ENCODE measurements at places on chromosomes 7 and 10. TPM values are rescaled to one million over a fixed set of nuclear protein-coding genes. Genes with fewer than 3 reads are reported as not detected.
A peak's percentile ranks its signal among the peaks of the same experiment; 100 is the strongest.

DNA sequence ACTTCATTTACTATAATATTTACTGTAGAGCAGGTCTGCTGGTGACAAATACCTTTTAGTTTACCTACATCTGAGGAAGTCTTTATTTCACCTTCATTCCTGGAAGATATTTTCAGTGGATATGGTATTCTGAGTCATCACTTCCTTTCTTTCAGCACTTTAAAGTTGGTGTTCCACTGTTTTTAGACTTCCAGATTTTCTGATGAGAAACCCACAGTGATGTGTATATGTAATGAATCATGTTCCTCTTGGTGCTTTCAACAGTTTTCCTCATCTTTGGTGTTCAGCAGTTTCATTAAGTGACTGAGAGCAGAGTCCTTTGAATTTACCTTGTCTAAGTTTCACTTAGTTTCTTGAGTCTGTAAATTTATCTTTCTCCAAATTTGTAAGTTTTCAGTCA, 36.4 kb downstream of the COPG2 start:
- DNase-seq: peak; percentile 18

GRCh38 chr7:149837564-149838223, 481 bp upstream of the ZNF862 start:
- DNase-seq: no peak

DNA sequence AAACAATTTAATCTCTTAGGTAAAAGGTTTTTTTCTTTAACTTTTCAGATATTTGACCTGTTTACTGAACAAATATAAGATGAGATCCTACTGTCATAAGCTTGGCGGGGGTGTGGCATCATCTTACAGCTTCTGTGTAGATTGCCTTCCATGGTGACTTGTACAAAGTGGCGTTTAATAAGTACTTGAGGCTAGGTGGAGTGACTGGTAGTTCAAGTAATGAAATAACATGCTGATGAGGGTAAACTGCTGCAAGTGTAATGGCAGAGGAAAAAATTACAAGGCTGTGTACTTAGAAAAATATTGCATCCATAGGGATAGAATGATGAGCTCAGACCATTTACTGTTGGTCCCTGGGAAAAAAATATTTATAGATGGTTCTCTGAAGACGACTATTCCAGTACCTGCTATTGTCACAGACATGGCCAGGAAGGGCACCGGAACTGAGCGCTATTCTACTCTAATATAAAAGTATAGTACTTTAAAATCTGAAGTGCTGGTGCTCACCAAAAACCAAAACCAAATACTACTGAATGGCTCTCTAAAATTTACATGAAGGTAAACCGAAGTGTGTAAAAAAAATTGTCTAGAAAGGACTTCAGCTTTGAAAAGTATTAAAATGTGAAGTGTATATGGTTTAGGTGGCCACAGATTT, 42.4 kb downstream of the DNAH11 start:
- DNase-seq: no peak

DNA sequence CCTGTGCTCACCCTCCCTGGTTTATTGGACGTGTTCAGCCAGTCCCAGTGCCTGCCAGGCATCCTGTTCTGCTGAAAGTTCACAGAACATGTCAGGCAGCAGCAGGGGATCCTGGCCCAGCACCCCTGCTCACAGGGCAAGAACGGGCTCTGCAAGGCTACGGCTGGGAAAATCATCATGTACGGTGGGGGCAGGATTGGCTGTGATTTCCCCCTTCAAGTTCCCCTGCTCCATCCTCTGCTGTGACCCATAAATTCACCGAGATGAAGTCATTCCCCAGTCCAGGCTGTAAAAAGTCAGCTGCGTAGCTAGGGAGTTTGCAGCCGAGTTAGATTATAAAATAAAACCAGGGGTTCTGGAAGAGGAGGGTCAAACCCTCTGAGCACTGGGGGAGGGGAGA, 484.1 kb upstream of the ZMIZ1 start:
- DNase-seq: no peak

- no peak for DNase-seq
Observed at GRCh38 chr7:154172236-154172635, 120.0 kb downstream of the DPP6 start.

- DNase-seq: no peak
Observed at GRCh38 chr7:128713794-128714193, 25.4 kb upstream of the CALU start.

GRCh38 chr7:17380736-17381662, 82.5 kb downstream of the AHR start:
- DNase-seq: no peak

- no peak for DNase-seq
Observed at GRCh38 chr10:112524641-112525040, 77.6 kb downstream of the VTI1A start.

DNA sequence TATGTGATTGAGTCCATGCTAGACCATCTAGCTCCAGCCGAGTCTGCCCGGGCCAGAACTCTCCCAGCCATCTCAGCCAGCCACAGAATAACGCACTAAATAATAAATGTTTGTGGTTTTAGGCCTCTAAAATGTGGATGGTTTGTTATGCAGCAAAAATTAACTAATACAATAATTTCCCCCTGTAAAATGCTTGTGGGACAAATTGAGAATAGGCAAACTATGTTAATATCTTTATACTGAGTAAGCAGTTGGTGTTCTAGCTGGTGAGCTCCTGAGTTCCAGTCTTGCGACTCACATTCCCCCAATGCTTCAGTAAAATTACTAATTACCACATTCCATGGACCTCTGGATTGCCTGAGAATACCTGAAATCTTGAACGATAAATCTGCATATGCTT, 316.8 kb upstream of the NFE2L3 start:
- no peak for DNase-seq

DNA sequence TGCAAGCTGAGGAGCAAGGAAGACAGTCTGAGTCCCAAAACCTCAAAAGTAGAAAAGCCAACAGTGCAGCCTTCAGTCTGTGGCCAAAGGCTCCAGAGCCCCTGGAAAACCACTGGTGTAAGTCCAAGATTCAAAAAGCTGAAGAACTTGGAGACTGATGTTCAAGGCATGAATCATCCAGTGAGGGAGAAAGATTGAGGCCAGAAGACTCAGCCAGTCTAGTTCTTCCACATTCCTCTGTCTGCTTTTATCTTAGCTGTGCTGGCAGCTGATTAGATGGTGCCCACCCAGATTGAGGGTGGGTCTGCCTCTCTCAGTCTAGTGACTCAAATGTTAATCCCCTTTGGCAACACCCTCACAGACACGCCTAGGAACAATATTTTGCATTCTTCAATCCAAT, 20.1 kb upstream of the MDFIC start:
- DNase-seq: no peak

GRCh38 chr7:18675579-18675978, 180.0 kb downstream of the HDAC9 start:
- DNase-seq: no peak

DNA sequence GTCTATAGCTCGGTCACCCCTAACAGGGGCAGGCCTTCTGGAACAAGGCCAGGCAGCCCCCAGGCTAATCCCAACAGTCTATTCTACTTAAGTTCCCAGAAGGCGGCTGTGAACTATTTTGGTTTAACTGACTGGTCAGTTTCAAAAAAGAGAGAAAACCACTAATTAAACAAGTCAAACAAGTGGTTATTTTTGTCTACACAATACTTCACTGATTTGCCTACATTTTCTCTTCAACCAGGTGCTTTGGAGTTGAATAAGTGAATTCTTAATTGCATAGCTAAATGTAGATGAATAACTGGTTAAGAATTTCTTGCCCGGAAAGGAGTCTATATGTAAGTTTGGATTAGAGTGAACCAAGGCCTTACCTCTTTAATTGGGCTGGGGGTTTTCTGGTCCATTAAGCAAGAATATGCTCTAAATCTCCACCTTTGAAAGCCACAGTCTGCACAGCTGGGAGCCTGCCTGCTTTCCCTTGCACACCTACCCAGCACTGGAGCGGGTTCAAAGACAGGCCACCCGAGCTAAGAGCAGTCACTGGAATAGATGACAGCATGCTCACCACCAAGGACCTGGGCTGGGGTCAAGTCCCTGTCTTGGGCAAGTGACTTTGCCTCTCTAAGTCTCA, 70.4 kb downstream of the TBXAS1 start:
- DNase-seq: no peak

GRCh38 chr7:41700044-41700471, 2.8 kb downstream of the INHBA start:
- no peak for DNase-seq

GRCh38 chr10:16529853-16530252, 8.2 kb upstream of the C1QL3 start:
- no peak for DNase-seq

Gene ABCA13
- total RNA-seq: 0.44 TPM

Gene XRCC2
- total RNA-seq: 4.6 TPM

Gene GNGT1
- not detected for total RNA-seq

Gene PAPOLB
- total RNA-seq: not detected

Gene EPHA1
- not detected for total RNA-seq

All from glomerular endothelial cell (primary cell).